ENCODE measurements at places on chromosomes 7 and 10. TPM values are rescaled to one million over a fixed set of nuclear protein-coding genes. Genes with fewer than 3 reads are reported as not detected.

- DNase-seq, result no peak
Measured at GRCh38 chr7:28490831-28491230, 78.5 kb downstream of the CREB5 start.

TRIM73 gene
- total RNA-seq, result 2.4 TPM

DAGLB gene
- total RNA-seq, result 16.7 TPM

DNA sequence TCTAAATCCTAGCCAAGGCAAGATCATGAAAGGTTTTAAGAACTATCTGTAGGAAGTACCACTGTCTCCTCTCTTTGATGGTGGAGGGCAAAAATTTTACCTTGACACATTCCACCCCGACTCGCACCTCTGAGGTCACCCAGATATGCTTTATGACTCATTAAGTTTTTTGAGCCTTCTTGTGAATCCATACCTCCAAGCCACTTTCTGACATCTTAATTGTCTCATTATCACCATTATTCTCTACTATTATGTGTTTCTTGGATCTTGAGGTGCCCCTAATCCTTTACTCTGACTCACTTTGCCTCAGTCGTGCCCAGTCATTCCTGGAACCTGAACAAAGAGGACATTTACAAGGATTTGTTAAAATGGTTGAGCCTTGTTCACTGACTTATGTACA lies 146.6 kb downstream of the RAPGEF5 start:
- no peak for DNase-seq

DNA sequence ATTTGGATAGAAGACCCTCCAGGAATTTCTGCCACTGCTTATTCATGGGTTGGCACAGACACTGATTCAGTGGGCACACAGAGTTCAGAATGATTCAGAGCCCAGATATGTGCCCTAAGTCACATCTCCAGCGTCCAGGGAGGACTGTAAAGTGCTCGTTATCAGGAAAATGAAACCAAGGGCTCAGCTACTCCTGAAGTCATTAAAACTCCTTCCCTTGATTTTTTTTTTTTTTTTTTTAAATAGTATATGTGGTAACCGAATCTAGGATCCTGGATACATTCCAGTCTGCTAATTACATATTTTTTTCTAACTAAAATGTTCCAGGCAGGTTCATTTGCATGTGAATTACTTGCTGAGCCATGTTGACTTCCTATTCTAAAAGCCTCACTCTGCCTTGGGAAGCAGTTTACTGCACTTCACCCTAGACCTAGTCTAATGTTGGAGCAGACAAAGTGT lies 34.7 kb downstream of the MET start:
- no peak for DNase-seq

GRCh38 chr10:89478739-89479654 lies 56.4 kb downstream of the SLC16A12 start:
- DNase-seq, result no peak

DNA sequence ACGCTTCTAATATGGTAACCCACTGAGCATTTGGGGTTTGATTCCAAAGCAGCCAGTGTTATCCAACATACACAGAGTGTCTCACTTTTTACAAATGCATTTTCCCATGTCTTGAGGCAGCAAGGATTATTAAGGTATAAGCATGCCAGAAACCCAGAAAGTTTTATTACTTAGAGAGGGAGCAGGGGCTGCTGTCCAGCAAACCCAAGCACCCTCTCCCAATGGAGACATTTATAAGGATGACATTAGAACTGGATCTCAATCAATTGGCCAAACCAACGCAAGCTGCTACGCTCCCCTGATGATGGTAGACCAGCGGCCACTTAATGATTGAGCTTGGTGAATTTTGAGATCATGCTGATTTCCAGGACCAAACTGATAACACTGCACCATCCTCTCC lies 176.3 kb downstream of the FANK1 start:
- DNase-seq, result no peak

ZNF503 gene
- total RNA-seq, result 30.5 TPM

TMEM130 gene
- not detected for total RNA-seq

DNA sequence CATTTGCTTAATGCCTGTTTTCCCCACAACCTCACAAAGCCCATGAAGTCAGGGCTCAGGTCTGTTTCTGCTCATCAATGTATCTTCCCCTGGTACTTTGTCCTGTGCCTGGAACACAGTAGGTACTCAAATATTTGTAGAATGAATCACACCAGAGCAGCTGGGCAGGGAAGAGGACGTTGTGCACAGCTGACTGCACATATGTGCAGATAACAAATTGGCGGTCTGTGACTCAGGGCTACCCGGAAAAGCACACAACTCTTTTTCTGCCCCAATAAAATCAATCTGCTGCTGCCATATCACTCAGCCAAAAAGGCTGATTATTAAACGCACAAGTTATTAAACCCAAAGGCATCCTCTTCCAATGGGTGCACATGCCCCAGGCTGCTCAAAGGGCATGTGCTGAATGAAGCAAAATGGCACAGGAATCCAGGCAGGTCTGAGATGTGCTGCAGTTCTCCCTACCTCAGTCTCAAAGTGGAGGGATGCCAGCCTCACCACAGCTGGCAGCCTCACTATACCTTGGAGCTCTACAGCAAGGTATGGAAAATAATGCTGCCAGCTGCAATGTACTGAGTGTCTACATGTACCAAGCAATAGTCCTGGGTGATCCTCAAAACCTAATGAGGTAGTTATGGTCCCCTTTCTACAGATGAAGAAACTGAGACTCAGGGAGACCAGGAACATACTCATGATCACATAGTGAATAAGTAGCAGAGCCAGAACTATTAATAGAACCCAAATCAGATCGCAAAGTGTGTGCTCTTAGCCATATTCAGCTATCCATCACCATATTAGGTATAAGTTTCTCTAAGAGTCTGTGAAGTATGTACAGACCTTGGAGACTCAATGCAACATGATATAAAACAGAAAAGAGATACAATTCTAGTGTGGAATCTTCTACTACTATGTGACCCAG lies 43.4 kb downstream of the SORBS1 start:
- no peak for DNase-seq

- no peak for DNase-seq
Measured at GRCh38 chr7:44631458-44632115, 25.2 kb downstream of the OGDH start.

Measured in uterus (tissue), 4 donors.